ENCODE measurements at places on chromosomes 13 and 19.

DNA sequence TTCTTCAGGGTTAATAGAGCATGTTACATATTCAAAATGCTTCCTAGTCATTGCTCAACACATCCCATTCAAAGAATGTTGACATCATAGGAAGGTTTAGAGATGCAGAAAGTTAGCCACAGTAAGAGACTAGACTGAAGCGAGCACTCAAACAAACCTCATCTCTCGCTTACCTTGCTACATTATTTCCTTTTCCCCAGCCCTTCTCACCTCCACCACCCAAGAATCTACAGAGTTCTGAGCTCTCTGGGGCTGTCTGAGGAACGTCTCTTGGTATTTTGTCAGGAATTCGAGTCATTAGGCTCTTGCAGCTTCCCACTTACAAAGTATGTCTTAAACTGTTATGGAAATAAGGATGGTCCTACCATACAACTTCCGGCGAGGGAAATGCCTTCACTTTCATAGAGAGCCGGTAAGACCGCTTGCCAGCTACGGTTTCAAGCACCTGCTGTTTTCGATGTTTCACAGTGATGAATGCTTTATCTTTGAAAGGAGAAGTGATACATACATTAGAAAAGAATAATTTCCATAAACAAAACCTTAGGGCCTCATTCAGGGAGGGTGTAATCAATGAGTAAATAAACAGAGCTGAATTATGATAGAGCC, 65.1 kb downstream of the FLT1 start:
- no peak for DNase-seq

GRCh38 chr19:6693681-6694080, 23.7 kb upstream of the TNFSF14 start:
- DNase-seq, result no peak

DNA sequence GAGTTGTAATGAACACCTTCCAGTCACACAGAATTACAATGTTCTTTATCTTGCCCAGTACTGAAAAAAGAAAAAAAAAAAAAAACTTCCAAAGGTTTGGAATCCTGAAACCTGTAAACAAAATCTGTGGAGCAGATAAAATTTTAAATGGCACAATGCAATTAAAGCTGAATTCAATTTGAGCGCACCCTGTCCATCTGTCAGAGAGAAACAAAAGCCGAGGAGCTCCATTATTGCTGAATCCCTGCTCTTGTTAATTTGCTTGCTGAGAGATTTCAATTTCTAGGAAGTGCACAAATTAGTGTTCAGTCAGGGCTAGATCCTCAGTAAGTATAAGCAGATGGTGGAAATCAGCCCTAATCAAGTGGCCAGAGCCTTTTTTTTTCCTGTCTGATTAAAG, 65.2 kb downstream of the DACH1 start:
- DNase-seq, result no peak

DNA sequence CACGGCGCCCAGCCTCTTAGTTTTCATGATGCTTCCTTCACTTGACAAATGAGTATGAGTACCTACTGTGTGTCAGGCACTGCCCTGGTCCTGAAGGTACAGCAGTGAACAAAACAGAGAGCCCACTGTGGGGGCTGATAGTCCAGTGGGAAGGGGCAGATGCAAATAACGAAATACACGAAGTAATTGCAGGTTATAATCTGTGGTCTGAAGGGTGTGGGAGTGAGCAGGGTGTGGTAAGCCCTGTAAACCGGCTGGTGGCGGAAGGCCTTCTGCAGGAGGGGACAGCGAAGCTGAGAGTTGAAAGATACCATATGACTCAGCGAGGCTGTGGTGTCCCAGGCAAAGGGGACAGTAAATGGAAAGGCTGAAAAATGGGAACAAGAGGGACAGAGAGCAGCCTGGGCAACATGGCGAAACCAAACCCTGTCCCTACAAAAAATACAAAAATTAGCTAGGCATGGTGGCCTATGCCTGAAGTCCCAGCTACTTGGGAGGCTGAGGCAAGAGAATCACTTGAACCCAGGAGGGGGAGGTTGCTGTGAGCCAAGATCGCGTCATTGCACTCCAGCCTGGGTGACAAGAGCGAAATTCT, 60.5 kb downstream of the MAP4K1 start:
- no peak for DNase-seq

DNA sequence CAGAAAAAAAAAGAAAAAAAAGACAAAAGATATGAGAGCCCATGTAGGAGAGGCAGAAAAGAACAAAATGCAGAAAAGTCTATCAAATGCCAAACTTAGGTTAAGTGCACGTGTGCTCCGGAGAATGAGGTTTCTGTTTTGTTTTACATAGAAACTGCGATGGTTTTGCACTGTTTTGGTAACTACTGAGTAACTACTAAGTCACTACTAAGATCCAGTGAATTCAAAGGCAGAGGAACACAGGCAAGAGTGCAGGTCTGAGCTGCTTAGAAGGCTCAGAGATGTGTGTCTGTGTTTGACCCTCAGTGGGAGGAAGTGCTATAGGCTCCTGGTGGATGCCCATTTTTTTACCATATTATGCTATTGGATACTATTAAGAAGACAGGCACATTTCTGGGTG, 299.3 kb downstream of the NDFIP2 start:
- DNase-seq, result no peak

- no peak for DNase-seq
These were observed 184.2 kb downstream of the ZNF486 start for GRCh38 chr19:20351244-20351643.

DNA sequence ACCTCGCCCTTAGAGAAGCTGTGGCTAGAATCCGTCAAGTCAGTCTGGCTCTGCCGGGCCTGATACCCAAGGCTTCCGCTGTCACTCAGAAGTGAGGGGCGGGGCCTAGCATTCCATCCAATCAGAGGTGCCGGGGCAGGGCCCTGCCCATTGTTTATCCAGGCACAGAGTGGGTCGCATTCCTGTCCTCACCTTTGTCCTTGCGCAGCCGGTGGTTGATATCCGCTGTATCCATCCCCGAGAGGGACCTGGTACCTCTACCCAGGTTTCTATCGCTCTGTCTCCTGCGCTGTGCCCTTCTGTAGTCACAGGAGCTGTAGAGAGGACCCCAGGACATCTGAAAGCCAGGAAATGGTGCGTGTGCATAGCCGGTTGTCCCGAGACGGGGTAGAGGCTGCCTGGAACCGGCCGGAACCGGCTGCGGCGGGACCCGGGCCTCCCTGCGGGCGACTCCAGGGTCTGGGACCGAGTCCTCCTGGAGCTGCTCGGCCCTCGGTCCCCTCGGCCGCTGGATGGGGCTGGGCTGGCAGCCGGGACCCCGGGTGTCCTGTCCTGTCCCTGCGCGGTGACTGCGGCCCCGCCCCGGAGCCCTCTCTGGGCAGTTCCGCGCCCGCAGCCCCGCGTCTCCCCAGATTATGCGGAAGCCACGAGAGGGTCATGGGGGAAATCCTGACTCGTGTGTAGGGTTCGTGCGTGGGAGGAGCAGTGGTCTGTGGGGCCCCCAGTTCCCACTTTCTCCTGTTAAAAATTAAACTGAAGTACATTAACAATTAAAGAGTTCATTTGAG, at the start of gene ZNF763:
ZNF763 (plus strand) TSS at position 183 of the 788 bp plus-strand sequence; CDS start at position 352, 169 bp downstream.
- DNase-seq, result peak; percentile 95

DNA sequence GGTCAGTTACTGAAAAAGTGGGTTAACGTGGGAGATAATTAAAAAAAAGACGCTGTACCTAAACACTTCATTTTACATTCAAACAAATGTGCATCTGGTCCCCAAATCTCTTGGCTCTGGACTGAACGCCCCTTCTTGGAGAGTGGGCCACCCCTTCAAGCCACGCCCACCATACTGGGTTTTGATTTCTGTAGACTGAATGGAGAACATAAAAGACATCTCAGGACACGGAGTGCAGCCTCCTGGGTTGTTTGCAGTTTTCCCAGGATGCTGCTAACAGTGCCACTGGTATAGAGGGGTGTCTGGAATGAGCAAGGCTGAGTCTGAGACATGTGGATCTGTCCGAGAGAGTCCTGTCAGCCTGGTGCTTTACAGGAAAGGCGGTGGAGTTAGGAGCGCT, 10.6 kb downstream of the TFDP1 start:
- DNase-seq, result no peak

DNA sequence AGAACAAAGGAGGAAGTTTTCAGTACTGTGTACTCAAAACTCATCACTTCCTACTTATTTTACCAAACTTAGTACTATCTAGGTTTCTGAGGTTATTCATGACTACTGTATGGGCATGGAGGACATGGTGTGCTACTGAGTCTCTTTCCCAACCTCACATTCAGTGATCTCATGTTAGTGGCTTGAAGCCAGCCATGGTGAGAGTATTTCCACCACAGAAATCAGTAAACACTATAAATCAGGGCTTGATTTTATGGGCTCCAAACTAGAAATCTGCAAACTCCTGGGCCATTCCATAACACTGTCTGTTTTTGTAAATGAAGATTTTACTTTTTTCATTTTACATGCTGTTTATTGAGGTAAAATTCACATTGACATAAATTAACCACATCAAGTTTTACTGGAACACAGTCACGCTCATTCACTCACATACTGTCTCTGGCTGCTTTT, 19.7 kb downstream of the MED26 start:
- DNase-seq, result peak; percentile 58

DNA sequence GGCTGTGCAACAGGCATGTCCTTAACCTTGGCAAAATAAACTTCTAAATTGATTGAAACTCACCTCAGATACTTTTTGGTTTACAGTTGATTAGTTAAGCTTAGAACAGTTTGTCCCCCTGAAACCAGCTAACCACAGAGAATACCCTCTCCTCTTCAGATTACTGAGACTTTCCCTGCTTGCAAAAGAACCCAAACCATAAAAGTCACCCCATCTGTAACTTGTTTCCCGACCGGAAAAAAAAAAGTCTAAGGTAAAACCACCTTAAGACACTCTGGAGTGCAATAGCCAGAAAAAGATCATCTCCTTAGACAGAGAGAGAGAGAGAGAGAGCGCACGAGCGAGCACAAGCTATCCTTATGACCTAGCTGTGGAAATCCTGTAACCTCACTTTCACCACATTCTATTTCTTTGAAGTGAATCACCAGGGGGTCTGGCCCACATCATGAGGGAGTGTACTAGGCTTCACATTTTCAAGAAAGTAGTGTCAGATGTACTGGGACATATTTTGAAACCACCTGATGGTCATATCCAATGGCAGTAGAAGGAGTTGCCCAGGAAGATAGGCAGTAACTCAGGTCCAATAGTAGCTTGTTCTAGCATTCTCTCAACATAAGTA, 11.1 kb upstream of the GTF2F2 start:
- no peak for DNase-seq

- no peak for DNase-seq
These were observed 33.5 kb upstream of the IRS2 start for GRCh38 chr13:109819874-109820273.

DNA sequence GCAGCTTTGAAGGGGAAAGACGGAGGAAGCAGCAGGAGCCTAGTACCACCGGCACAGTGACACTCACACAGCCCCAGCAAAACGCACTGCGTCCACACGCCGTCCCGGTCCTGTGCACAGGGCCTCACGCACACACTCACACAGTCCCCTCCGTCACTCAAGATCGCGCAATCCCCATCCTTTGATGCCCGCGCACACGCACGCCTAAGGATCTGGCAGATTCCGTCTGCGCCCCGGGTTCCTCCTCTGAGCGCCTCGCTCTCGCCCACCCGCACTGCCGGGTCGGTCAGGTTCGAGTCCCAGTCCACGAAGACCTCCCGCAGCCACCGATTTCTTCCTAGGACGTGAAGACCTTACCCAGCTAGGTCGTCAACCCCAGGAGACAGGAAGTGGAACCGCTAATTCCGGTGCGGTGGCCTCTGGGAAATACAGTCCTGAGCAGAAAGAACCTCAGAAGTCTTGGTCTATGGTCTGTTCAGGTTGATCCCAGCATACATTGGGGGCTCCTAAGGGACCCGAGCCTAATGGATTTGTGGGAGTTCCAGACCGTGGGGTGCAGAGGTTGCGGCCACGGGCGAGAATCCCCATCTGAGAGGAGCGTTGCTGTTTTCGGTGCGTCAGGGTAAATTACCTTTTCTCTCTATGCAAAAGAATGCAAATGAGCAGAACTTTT, at the start of gene ZNF780B:
ZNF780B (minus strand) TSS at position 400 of the 673 bp plus-strand sequence. CDS start 5,899 bp downstream, outside the sequence.
- peak; percentile 51 for DNase-seq

GRCh38 chr13:113791761-113792160, 32.7 kb downstream of the TMEM255B start:
- no peak for DNase-seq

- DNase-seq, result no peak
These were observed 214.6 kb downstream of the OXGR1 start for GRCh38 chr13:96779691-96780090.

DNA sequence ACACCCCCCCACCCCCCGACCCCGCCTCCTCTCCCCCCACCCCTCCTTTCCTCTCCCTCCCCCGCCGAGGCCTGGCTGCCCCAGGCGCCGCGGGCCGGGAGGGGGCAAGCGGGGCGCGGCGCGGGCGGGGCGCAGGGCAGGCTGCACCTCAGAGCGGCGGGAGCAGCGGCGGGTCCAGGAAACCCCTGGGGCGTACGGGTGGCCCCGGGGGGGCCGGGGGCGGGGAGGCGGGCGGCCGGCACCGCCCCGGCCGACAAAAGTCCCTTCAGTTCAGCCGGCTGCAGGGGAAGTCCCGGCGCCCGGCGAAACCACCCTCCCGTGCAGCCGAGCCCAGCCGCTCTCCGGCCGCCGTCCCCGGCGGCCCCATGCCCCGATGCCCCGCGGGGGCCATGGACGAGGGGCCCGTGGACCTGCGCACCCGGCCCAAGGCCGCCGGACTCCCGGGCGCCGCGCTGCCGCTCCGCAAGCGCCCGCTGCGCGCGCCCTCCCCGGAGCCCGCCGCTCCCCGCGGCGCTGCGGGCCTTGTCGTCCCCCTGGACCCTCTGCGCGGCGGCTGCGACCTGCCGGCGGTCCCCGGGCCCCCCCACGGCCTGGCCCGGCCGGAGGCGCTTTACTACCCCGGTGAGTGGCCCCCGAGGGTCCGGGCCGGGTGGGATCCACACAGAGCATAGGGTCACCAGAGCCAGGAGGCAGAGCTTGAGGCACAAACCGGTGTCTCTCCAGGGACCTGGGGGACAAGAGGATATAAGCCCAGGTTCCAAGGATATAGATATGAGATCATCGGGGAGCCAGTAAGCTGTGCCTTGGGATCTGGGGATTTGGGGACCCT, at the start of gene BCL3:
BCL3 (plus strand) TSS at position 283 of the 829 bp plus-strand sequence; CDS start at position 366, 83 bp downstream.
- DNase-seq, result peak; percentile 81

DNA sequence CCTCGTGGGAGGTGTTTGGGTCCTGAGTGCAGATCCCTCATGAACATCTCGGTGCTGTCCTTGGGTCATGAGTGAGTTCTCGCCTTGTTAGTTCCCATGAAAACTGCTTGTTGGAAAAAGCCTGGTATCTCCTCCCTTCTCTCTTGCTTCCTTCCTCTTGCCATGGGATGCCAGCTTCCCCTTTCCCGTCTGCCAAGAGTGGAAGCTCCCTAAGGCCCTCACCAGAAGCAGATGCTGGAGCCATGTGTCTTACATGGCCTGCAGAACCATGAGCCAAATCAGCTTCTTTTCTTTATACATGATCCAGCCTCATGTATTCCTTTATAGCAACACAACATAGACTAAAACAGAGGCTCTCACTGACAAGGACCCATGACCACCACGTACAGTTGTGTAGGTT, 8.2 kb downstream of the ADGRE2 start:
- no peak for DNase-seq

DNA sequence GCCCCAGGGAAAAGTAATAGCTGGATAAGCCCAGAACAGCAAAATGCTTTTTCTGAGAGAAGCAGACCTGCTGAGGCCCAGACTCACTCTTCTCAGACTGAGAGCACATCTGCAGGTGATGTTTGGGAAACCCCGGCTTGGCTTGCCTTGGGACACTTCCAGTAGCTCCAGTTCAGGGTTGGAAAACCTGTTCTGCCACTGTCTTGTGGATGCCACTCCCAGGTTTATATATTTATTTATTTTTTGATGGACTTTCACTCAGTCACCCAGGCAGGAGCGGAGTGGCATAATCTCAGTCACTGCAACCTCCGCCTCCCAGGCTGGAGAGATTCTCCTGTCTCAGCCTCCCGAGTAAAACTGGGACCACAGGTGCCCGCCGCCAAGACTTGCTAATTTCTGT, 8.0 kb upstream of the SMARCA4 start:
- no peak for DNase-seq
